ENCODE measurements at places on chromosomes 5 and 9.

DNA sequence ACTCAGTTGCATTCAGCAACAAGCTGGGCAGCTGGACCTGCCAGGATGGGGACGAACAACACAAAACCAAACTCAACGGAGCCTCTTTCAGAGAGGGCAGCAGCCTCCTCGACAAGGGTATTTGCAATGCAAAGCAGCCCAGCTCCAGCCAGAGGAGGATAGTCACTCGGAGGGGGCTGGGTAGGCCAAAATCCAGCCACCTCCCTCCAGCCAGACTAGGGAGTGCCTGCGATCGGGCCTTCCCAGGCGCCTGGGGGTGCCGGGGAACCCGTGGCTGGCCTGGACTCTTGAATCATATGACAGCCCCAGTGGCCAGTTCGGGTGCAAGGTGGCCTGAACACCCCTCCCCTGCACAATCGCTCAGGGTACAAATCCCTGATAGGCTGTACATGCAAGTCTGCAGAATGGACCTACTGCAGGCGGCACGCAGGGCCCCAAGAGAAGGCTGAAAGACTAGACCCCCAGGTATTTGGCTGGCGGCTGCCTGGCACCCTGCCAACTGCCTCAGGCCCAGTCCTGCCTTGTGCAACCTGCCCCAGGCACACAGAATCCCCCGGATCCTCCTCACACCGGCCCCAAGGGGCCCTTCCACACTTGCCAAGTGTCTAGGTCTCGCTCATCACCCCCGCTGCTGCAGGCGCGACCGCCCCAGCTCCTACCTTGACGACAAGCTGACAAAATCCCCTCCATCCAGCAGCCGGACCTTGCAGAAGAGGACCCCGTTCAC is 1.3 kb downstream of the EEIG1 start:
- DNase-seq: no peak

- no peak for DNase-seq
These were observed 67.8 kb downstream of the PTCD2 start for GRCh38 chr5:72387985-72388384.

- no peak for DNase-seq
These were observed 36.4 kb downstream of the LARP1 start for GRCh38 chr5:154791535-154791934.

- DNase-seq: no peak
These were observed 174.8 kb downstream of the ENC1 start for GRCh38 chr5:74465724-74466123.

DNA sequence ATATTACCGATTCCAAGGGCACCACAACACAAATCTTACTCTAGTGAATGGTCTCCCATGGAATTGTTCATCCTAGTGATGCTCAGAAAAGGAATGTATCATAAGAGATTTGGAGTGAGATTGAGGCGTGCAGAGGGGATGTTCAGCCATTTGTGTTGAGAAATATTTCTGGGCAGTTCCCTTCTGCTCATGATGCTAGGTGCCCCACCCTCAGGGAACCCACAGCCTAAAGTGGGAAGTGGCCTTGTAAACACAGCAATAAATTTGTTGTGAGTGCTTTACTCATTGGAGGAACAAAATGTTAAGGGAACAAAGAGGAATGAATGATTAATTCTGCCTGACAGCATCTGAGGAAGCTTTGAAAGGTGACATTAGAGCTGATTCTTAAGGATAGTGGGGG is 129.9 kb downstream of the TLE4 start:
- no peak for DNase-seq

- DNase-seq: no peak
These were observed 182.2 kb downstream of the TMC1 start for GRCh38 chr9:72703574-72703973.

- no peak for DNase-seq
These were observed 28.0 kb downstream of the TNIP1 start for GRCh38 chr5:151052836-151053235.

- DNase-seq: no peak
These were observed 52.7 kb upstream of the IFNK start for GRCh38 chr9:27471366-27471765.

DNA sequence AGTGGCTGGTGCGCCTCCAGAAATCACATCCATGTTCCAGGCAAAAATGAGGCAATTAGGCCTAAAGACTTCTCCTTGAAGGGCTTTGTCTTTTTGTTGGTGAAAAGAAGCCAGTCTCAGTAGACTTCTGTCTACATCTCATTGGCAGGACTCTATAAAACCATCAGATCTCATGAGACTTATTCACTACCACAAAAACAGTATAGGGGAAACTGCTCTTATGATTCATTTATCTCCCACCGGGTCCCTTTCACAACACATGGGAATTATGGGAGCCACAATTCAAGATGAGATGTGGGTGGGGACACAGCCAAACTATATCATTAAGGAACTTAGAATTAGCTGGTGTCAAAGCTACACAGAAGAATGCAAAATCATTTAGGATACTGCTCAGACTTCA is 77.7 kb upstream of the SNX2 start:
- DNase-seq: no peak

DNA sequence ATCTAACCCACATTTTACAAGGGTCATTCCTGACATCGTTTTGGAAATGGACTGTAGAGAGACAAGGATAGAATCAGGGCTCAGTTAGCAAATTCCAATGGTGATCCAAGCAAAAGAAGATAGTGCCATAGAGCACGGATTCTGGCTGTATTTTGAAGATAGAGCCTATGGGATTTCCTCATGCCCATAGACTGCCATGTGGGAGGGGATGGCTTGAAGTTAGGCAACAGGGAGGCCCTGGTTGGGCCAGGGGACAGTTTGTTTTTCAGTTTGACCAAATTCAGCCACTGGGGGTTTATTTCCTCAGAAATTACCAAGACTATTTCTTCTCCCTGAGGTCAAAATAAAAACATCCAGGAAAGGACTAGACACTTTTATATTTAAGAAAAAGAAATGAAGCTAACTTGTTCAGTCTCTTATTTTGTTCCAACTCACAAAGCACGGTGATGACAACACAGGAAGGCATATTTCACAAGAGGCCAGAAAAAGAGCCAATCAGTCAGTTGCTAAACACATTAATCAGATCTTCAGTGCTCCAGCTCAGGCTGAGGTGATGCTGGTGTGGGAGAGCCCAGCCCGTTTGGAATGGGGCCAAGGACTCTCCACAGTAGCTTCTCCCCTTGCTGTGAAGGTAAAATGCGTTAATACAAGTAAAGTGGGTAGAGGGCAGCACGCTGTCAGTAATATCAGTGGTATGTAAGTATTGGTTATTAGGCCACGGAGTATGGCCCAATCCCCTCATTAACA is 4.4 kb upstream of the DCTN4 start:
- DNase-seq: no peak

DNA sequence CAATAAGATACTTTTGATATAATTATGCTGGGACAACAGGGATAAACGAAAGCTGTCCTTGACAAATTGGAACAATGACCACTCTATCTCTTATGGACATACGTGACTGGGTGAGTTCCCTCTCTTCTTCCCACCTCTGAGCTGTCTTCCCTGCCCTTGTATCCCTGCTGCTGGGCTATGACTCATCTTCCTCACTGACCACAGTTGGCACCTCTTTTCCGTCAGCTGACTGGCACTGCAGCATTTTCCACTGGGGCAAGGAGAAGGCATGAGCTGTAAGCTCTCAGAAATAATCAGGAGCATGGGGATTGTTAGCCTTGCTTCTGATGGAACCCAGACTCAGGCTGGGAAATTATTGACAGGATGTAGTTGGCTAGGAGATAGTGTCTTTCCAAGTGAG is 48.7 kb downstream of the PCSK1 start:
- DNase-seq: no peak

- DNase-seq: no peak
These were observed 84.5 kb downstream of the BRINP1 start for GRCh38 chr9:119284587-119285337.

DNA sequence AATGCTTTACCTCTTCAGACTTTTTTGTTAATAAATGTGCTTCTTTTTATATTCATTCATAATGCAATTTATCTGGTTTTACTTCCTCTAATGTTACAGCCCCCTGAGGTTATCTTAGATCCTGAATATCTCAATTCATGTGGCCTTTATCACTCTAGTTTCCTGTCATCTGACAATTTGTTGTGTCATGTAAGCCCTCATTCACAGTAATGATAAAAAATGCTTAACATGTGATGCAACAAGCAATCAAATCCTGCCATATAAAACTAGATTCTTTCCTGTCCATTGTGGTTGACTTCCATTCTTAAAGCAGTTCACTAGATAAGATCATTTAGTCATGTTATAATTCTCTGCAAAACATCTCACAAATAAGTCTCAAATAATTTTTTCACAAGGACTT is 991.2 kb upstream of the ACO1 start:
- DNase-seq: no peak

DNA sequence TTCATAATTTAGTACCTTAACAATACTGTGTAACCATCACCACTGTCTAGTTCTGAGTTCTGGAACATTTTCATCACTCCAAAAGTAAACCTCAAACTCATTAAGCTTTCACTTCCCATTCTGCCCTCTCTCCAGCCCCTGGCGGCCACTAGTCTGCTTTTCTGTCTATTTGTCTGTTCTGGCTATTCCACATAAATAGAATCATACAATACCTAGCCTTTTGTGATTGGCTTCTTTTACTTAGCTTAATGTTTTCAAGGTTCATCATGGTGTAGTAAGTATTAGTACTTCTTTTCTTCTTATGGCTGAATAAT is 138.7 kb downstream of the RAPGEF6 start:
- no peak for DNase-seq

DNA sequence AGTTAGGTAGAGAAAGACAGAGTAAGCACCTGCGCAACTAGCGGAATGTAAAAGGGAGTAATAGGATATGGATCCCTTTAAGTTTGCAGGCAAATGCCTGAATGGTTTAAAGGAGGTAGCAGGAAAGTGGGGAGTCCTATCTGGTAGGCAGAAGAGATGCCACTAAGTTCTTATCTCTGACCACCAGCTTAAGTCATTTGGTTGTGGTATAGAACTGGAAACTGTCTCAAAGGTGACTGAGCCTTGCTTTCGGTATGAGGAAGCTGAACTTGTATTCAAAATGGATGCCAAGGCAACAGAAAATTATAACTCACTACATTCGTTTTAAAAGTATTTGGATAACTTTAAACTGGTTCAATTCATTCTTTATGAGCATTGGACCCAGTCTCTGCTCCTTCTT is 475.6 kb downstream of the DMRTA1 start:
- DNase-seq: no peak

DNA sequence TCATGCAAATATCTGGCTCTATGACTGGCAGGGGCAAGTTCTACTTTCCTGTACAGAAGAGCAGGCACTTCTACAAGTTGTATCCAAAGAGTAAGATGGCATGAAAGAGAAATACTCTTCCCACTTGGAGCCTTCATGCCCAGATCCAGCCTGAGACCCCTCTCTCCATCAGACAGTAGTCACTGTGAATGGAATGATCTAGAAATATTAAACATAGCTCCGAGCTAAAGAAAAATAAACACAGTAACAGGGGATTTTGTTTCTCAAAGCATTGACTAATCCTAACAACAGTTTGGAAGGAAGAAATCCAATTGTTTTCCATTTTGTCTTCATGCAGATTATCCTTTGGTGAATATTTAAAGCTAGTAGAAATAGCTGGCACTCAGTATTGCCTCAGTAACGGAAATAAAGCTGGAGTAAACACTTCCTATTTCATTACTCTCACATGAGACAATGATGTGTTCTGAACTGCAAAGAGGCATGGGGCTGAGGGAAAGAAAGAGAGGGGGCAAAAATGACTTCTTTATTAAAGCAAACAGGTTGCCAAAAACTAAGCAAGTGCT is 100.0 kb downstream of the SEMA5A start:
- DNase-seq: no peak

GRCh38 chr5:60444661-60445360 is 255.2 kb downstream of the DEPDC1B start:
- DNase-seq: no peak

GRCh38 chr5:74866596-74867162 is 492 bp upstream of the FAM169A start:
- no peak for DNase-seq

DNA sequence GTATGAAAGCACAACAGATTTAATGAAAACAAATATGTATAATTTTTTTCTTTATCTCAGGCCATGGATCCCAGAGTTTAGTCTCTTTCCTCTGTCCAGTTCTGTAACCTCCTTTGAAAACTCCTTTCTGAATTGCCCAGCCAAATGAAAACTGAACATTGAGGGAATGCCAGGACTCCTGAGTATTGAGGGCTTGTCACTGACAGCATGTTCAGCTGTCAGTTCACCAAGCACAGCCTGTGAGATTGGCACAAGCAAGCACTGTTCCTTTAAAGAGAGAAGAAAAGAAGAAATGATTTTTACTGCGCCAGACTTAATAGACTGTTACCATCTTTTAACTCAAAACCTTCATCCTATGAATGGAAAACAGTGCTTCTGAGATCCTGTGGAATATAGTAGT is 27.3 kb downstream of the TTC1 start:
- no peak for DNase-seq

DNA sequence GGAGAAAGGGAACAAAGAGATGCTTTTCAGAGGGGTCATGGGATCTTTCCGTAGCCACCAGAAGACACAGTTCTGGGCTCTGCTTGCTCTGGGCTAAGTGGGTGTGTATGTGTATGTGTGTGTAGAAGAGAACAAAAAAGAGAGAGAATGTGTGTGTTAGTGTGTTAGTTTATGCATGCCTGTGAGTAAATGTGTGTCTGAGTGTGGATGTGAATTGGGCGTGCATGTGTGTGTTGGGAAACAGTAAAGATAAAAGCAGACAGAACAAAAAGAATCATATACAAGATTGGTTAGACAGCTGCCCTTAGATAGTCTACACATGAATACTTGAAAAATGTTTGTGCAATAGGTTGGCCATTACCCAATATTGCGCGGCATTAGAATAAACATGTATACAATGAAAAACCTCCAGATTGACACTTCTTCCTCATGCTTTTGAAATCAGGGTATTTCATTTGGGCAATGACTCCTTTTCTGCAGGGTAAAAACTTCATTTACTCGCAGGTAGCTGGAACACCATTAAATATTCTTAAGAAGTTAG is 36.5 kb upstream of the HSPA9 start:
- DNase-seq: no peak

DNA sequence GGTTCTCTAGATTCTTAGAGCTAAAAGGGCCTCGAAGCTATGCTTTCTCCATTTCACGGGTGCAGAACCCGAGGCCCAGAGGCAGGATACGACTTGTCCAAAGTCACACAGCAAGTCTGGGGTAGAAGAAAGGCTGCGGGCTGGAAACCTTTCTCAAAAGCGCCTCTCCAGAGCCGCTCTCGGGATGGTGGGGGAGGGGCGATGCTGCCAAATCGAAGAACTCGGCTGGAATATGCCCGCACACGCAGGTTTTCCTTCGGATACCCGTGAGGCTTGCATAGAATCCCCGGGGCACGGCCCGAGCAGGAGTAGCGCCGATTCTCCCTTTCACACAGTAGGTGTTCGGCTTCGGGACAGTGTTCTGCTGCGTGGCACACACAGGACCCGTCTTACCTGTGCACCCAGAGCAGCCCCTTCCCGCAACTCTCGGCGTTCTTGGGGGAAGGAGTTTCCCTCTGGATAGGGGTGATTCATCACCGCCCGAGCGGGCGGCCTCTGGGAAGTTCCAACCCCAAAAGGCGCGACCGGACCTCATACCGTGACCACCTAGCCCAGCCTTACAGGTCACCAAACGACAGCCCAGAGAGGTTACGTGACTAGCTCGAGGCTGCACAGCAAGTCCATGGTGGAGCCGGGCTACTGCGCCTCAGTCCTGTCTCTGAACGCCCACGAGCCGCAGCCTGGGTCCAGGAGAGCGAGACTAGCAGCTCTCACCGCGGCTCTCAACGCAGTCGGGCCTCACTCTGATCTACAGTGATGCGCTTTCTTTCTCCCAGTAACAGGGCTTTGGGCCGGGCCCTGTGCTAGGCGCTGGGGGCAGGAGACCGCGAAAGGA is 4.1 kb downstream of the PAX5 start:
- DNase-seq: no peak

- DNase-seq: no peak
These were observed 171.3 kb downstream of the RGS3 start for GRCh38 chr9:113634596-113635515.

GRCh38 chr5:14201325-14202045 is 58.3 kb downstream of the TRIO start:
- DNase-seq: no peak

Data from NCI-H1092 (cell line).